ENCODE measurements at places on chromosomes 7 and 10.
A peak's percentile ranks its signal among the peaks of the same experiment; 100 is the strongest.

- peak; percentile 71 for DNase-seq
These were observed 2.9 kb upstream of the SGCE start for GRCh38 chr7:94658826-94659225.

DNA sequence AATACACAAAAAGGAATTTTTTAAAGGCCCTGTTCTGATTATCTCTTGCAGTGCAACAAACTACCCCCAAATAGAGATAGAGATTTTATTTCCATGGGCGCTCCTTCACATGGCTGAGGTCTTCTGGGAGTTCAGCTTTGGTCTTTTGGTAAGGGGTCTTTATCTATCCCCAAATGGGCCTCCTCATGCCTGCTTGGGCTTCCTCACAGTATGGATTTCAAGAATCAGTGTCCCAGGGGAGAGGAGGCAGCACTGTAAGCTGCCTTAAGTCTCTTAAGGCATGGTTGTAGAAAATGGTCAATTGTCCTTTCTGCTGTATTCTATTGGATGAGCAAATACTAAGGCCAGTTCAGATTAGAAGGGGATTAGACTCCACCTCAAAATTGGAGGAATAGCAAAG lies 966.2 kb downstream of the TYW1 start:
- DNase-seq: no peak

DNA sequence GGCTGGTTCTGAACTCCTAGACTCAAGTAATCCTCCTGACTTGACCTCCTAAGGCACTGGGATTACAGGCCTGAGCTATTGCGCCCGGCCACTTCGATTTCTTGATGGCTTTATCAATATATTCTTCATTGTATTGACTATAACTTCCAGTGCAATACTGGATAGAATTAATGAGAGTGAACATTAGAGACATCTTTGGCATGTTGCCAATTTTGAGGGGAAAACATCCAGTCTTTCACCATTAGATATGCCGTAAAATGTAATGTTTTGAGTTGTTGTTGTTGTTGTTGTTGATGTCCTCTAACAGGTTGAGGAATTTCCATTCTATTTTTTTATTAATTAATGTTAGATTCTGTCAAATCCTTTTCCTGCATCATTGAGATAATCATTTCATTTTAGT lies 578.9 kb downstream of the ZWINT start:
- DNase-seq: no peak

GRCh38 chr7:45976485-45976856 lies 55.4 kb upstream of the IGFBP3 start:
- DNase-seq: no peak

DNA sequence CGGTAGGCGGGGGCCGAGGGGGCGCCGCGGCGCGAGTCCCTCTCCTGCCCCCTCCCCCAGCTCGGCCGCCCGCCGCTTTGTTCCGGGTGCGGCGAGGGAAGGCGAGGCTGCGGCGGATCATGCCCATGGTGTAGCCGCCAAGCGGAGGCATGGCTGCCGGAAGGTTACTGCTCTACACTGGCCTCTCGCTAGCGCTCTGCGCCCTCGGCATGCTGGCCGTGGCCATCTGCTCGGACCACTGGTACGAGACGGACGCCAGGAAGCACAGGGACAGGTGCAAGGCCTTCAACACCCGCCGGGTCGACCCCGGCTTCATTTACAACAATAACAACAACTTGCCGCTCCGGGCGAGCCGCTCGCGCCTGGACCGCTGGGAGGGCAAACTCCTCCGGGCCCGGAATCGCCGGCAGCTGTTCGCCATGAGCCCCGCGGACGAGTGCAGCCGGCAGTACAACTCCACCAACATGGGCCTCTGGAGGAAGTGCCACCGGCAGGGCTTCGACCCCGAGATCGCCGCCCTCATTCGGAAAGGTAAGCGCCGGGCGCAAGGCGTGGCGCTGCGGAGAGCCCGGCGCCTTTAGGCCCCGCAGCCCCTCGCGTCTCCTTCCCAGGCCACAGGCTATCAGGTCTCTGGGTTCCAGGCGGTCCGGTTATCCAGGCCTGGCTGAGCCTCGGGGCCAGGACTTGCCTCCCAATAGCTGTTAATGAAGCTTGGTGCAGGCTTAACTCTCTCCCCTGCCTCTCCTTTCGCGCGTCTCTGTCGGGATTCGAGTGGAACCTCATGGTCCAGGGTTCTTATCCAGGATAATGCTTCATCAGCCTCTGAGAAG lies 513 bp downstream of the TMEM178B start:
- no peak for DNase-seq

GRCh38 chr10:124688889-124689670 lies 55.1 kb downstream of the FAM53B start:
- no peak for DNase-seq

GRCh38 chr10:89279421-89279869 lies 22.4 kb upstream of the IFIT2 start:
- DNase-seq: no peak

GRCh38 chr7:3942816-3943745 lies 642.0 kb downstream of the SDK1 start:
- DNase-seq: no peak

DNA sequence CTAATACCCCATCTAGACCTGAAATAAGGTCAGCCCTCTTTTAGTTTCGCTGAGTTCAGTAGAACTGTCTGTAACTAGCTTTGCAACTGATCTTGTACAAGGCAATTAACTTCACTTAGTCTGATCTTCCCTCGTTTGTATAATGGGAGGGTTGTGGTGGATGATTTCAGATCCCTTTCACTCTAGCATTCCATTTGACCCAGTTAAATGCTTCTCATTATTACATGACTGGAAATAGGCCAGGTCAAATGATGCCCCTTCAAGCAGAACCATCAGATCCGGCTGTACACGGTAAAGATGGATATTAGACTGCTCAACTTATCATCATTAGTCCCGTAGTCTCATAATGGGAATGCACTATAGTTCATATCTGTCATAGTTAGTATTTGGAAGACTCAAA lies 1009.0 kb downstream of the LRMDA start:
- DNase-seq: no peak

GRCh38 chr10:11595395-11595692 lies 16.1 kb downstream of the USP6NL start:
- DNase-seq: no peak

DNA sequence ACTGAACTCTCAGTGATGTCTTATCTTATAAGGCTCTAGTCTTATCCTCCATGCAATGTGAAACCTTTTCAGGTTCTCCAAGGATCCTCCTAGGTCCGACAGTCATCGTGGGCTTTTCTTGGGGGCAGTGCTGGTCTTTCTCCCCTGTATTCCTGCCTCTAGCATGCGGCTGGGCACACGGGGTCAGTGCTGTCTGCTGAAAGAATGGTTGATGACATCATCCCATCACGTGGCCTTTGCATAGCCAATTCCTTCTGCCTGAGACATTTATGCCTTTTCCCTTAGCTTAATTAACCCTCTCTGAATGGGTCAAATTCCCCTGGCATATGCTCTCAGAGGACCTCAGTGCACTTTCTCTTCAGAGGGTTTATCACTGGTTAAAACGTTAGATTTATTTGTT lies 27.0 kb upstream of the KCNK18 start:
- DNase-seq: no peak

GRCh38 chr10:70190102-70190501 lies 19.8 kb upstream of the SAR1A start:
- DNase-seq: no peak

- no peak for DNase-seq
These were observed 23.2 kb downstream of the CALCR start for GRCh38 chr7:93551063-93551895.

DNA sequence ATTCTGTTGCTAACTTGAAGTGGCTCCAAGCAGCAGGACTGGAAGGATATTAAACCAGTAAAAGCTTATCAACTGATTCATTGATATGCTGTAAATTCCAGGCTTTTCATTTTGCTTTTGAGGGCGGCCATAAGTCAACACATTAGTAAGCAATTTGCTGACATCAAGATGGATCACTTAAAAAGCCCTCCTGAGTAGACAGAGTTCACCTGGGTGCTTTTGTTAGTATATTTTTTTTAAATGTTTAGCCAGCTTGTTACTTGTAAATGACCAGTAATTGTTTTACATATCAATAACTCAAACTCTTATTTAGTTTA lies 26.5 kb downstream of the RNF32 start:
- no peak for DNase-seq

DNA sequence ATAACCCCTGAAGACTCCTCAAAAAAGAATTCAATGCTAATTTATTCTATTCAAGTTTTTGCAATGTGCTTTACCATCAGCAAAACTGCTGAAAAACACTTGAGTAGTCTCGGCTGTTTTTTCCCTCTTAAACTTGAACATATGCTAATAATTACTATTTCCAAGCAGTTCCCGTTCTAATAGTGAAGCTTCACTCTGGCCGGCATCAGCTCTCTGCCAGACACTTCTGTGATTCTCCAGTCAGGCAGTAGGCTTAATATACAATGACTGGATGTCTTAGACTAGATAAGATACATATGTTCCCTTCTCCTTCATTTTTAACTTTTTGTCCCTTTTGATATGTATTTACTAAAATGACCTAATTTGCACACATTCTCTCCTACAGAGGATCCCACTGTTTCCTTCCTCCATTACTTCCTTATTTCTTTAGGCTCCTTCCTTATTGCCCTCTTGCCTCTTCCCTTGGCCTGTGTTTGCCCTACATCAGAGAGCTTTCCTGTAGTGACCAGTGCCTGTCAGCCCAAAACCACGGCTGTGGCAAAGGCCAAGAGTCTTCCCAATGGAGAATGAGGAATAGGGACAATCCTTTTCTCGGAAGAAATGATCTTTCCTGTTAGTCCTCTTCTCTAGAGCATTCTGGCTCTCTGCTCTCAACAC lies 23.5 kb downstream of the HEPACAM2 start:
- no peak for DNase-seq

DNA sequence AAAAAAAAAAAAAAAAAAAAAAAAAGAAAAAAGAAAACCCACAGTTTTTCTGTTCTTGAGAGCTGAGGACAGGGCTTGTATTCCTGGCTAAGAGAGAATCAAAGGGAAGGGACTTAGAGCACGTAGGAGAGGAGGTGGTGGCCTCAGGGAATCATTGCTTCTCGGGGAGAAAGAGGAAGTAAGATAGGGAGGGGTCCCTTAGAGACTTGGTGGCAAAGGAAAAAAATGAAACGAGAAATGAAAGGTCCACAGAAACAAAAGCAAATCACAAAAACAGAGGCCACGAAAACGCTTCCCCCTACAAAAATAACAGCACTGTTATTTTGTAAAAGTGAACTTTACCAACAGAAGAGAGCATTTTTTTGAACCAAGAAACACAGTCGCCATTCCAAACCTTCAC lies 323.1 kb upstream of the GALNT17 start:
- DNase-seq: no peak

DNA sequence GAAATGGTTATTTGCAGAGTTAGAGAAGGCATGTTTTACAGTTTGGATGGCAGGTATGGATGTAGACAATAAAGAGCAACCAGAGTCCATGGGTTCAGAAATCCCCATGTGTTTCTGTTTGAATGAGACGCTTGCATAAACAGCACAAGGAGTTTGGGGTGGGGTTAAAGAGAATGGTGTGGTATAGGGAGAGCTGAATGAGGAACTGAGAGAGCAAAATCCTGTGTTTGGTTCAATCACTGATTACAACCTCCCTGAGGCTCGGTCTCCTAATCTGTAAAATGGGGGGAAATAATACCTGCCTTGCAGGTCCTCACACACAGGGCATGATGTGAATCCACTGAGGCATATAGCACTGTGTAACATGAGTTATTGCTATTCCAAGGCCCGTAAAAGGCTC lies 23.7 kb downstream of the CAV1 start:
- no peak for DNase-seq

DNA sequence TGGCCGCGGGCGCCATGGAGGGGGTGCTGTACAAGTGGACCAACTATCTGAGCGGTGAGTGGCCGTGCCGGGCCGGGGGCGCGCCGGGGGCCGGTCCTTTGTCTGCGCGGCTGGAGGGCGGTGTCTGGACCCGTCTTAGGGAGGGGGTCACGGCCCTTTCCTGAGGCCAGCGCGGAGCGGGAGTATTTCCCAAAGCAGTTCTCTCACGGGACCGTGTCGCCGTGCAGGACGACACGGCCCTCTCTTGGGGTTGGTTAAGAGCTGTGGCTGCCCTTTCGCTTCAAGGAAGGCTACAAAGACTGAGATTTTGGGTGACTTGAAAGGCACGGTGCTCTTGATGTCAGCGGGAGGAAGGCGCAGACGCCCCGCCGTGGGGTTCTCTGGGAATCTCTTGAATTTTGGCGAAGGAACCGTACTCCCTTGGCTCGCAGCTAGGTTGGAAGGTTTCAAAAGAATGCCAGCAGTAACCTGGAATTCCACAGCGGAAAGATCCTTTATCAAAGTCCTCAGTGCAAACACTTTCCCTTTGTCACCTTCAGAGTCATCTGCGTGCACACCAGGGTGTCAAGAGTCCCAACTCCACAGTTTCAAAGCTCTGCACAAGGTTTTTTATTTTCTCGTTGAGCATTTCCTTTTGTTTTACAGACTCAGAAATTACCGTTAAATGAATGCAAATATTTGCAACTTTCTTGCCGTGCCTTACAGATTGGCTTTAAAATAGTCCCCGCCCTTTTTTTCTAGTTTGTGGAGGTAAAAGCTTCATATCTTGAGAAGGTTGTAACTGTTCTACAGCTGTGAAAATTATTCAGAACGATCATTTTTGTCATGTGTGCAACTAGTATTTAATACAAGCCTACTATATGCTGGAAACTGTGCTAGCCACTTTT lies 780 bp downstream of the PLEKHA8 start:
- DNase-seq: no peak

GRCh38 chr10:120667276-120667675 lies 183.9 kb upstream of the WDR11 start:
- DNase-seq: no peak

DNA sequence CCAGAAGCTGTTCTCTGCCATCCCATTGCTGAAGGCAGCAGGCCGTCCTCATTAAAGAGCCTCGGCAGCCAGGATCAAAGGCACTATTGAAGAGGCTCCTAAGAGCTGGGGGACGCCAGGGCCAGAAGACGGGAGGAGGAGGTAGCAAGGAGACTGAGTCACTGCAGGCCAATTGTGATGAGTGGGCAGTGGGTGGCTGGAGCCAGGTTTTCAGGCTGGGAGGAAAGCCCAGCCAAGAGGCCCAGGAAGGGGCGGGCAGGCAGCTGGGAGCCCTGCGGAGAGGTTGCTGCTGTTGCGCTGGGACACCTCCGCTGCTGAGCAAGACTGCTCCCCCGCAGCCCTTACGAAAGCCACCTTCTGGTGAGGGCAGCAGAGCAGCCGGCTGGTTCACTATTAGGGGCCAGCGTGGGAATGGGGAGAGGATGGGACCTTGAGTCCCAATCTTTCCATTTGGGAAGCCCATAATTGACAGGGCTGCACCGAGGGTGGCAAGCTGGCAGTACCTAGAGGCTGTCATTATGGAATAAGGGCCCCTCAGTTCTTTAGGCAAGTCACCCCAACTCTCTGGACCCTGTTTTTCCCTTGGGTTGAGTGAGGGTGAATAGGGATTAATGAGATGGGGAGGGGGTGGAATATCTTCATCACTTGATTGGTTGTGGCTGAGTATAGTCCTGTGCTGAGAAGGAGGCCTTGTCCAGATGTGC lies 48.4 kb downstream of the UNC5B start:
- no peak for DNase-seq

Measured in NCI-H2081 treated with DMSO at 0.1 percent for 48 hours (cell line).